NCI-H1436 treated with DMSO at 0.1 percent for 48 hours (cell line): ENCODE measurements at places on chromosomes 16 and 17.

DNA sequence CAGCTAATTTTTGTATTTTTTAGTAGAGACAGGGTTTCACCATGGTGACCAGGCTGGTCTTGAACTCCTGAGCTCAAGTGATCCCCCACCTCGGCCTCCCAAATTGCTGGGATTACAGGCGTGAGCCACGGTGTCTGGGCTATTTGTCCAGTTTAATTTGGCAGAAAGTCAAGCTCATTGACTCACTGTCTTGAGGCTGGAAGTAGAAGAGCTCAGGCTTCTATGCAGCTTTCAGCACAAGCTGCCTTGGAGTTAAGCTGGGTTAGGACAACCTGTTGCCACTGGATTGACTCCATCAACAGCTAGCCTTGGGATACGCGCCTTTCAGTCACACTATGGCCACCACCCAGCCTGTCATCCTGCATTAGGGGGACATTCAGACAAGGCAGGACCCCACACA lies 76.2 kb upstream of the DNAH17 start:
- no peak for DNase-seq

DNA sequence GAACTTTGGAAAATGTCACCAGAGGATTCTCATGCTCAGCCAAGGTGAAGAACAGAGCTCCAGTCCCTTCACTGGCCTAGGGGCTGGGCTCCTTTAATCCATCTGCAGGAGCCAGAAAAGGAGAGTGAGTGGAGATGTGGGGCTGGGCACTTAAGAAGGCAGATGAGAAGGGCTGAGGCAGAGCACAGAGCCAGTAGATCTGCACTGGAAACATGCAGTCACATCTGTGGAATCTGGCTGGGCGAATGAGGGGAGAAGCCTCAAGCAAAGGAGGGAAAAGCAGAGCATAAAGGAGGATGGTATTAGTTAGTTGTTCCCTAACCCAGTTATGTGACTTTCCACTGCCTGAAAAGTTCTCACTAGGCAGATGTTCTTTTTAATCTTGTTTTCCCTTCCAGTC lies 50.4 kb upstream of the BCAR1 start:
- DNase-seq = no peak

DNA sequence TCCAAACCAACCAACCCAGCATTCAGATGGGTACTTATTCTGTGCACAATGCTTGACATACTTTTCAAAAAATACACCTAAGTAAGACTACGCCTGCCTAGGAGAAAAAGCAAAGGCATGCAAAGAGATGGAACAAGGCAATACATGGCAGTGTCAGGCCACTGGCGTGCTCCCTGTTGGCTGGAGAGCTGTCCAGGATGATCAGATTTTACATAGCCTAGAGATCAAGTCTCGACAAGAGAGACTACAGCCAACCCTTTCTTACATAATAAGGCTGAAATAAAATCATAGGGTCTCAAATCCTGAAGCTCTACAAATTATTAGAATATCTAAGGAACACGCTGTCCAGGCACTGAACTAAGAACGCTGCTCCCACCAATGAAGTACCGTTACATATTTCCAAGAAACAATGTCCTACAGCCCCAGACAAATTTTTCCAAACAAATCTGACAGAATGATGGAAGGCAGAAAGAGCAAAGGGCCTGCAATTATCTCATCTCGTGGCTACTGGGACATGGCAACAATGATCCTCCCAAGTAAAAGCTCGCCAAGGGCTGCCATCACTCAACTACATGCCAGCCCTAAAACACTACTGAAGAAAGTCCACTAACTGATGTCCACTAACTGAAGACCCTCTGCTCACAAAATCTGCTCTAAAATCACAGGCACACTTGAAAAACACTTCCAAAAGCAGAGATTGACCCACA lies 5.1 kb downstream of the RPS15A start:
- DNase-seq = no peak

- no peak for DNase-seq
These were observed 9.9 kb upstream of the NAGS start for GRCh38 chr17:43994272-43995149.

DNA sequence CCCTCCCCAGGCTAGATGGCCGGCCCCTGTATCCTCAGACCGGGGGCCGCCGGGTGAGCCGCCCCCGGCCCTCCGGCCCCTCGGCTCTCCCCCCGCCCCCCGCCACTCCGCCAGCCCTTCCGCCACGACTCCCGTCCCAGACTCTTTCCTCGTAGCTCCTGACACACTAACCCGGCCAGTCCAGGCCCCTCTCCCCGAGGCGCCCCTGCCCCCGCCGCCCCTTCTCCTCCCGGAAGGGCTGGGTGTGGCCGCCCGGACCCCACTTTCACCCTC lies 5.6 kb upstream of the TLCD2 start:
- no peak for DNase-seq

GRCh38 chr16:69894676-69895075 lies 56.5 kb upstream of the CLEC18A start:
- DNase-seq = no peak

DNA sequence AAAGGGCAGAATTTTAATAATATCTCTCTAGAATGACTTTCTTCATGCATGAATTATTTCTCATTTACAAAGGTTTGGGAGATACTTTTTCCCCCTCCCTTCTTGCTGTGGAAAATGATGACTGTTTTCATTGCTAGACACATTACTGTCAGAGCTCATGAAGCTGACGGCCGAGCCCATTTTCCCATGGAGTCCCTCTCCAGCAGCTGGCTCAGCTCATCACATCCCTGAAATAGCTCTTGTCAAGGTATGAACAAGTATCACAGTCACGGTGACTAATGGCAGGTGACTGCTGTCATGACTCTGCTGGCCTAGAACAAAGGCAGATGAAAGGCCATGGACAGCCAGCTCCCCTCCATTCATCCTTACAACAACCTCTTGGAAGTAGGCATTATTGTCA lies 208.1 kb downstream of the ABCC12 start:
- DNase-seq = no peak

DNA sequence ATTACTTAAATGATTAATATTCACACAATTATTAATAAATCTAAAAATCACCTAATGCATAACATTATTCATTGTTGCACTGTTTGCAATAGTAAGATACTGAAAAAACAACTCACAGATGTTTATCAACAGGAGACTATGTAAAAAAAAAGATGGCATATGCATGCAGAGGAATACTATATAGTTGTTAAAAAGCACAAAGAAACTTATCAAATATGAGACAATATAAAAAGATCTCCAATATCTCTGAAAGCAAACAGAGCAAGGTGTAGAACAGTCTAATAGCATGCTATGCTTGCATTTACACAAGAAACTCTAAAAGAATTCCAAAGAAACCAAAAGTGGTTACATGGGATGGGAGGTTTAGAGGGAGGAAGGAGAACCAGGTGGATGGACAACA lies 3.7 kb downstream of the RNF157 start:
- DNase-seq = no peak

- DNase-seq = no peak
These were observed 971.7 kb downstream of the CDH11 start for GRCh38 chr16:64150193-64150592.

- no peak for DNase-seq
These were observed 3.5 kb downstream of the TENT4B start for GRCh38 chr16:50156590-50156989.

DNA sequence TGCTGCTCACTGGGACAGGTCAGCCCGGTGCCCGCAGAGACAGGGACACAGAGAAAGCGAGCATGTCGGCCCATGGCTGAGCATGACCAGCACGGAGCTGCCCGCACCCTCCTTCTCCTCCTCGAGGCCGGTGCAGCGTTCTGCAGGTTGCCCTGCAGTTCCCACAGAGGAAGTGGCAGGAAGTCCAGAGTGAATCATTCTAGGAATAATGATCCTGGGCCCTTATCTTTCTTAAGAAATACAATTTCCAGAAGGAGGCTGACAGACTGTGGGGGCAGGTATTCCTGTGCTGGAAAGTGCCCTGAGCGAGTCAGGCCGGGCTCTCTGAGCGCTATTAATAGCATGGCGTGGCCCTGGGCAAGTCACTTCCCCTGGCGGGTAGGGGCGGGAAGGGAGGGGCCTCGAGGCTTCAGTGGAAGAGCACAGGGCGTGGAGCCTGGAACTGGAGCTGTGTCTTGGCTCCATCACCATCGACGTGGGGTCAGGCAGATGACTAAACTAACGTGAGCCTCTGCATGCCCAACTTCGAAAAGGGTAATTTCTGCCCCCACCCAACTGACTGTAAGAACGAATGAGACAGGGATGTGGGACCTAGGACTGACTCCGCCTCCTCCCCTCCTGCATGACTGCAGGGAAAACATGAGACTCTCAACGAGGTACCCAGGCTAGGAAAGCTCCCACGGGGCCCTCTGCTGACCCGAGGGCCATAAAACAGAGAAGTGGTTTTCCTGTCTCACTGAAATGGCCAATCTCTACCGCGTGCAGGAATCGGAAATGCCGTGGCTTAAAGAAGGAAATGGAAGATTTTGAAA lies 9.8 kb downstream of the TMEM204 start:
- DNase-seq = no peak

DNA sequence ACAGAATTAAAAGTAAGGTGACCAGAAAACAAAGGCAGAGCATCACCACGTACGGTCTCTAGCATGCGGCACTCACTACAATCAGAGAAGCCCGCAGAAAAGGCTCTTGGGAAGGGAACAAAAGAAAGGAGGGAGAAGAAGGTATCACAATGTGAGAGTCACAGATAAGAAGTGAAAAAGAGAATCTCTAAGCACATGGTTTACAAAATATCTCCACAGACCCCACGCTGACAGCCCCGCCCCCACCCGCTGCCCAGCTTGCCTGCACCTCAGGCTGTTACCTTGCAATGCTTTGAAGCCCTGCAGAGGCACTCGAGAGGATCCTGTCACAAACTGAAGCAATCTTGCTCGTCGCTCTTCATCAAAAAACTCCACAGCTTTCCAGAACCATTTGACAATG lies 40.5 kb downstream of the CEP95 start:
- no peak for DNase-seq

DNA sequence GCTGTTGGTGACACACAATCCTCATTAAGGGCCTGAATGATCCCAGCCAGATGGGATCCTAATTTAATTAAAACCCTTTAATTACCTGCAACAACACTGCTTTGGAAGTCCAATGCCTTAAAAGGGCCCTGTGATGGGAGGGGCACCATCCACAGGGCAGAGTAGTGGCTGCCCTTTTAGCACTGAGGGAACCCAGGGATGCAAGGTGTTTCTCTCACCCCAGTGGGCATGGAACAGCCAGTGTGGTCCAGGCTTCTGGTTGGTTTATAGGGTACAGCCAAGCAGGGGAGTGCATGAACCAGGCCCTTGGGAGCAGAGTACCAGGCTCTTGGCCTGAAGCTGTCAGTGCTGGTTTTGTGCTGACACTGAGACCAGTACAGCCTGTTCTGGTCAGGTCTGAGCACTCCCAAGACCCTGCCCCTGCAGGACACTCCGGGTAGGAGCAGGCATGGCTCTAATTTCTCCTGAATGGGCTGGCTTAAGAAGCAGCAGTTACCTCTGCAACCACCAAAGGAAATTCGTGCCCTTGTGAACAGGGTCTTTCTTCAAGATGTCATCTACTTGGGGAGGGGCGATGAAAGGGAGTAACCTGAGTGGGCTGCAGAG lies 9.9 kb downstream of the NXPH3 start:
- DNase-seq = no peak

- no peak for DNase-seq
These were observed 6.6 kb downstream of the CAPN15 start for GRCh38 chr16:534135-534534.

DNA sequence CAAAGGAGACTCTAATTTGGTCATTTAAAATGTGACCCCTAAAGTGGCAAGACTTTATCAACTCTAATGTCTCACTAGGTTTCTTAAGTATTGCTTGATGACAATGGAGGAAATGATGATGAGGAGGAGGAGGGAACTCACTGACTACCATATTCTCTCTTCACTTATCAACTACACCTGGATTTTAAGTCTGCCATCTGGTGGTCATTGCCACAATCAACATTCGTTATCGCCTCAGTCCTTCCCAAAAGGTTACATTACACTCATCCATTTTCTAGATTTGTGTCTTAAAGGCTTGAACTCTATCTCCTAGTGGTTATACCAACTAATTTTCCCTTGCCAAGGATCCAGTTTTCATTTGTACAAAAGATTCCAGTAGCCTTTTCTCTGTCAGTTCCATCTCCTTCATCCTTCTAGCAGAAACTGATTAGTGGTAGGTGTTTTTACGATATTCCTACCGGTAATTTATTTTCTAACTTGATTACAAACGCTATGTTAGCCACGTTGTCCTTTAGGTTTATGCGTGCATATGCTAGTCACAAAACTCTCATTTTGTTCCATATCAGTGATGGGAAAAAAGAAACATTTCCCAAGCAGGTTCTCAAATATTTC lies 114.6 kb upstream of the NOG start:
- no peak for DNase-seq

- DNase-seq = peak; percentile 82
These were observed 18.2 kb upstream of the BHLHA9 start for GRCh38 chr17:1251866-1252608.

DNA sequence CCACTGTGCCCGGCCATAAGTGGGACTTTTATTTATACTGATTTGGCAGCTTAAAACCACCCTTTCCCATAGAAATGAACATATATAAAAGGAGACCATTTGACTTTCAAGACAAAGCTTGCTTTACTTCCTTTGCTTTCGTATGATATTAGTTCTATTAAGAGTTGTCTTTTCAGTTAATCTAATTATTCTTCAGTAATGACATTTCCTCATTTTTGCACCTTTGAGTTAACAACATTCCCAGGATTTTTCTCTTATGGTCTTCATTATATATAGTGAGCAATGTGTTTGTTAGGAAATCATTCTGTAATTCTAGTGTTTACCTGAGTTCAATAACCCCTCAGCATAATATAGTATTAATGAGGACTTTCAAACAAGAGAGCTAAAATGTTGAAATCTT lies 173.8 kb downstream of the MAP2K6 start:
- DNase-seq = no peak

GRCh38 chr17:78822552-78822951 lies 18.1 kb downstream of the USP36 start:
- no peak for DNase-seq

- DNase-seq = no peak
These were observed 73.6 kb downstream of the WIPI1 start for GRCh38 chr17:68383443-68384321.

DNA sequence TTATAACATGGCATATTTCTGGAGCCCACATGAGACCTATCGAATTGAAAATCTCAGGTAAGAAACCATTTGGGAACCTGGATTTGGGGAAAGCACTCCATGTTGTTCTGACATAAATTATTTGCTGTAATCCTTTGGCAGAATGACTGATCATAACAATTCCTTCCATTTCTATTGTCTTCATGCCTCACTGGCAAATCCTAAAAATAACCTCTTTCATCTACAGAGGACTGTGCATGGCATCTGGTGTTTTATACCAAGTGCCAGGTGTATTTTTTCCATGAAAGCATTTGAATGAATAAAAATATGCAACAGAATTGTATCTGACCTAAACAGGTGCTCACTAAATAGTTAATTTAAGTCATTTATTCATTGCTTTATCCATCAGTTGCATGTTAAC lies 33.7 kb upstream of the COQ7 start:
- no peak for DNase-seq

GRCh38 chr16:9706217-9706836 lies 475.9 kb downstream of the GRIN2A start:
- no peak for DNase-seq

DNA sequence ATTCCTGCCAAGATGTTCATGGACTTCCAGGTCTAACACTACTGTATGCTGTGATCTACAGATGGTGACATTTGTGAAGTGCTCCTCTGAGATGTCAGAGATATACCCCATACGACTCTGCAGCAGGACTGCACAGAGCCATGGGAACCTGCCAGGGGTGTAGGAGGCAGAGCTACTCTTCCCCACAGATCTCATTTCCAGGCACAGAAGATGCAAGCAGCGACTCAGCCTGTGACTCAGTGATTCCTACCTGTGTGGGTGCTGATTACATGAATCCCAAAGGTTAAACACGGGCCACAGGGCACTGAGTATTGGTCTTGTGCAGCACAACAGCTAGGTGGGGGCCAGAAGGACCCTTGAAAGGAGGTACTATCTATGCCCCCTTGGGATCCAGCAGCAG lies 137.0 kb upstream of the SOX9 start:
- no peak for DNase-seq
